ENCODE measurements at places on chromosomes 4 and X.

GRCh38 chr4:157514711-157515110, 294.2 kb downstream of the GRIA2 start:
- no peak for DNase-seq

DNA sequence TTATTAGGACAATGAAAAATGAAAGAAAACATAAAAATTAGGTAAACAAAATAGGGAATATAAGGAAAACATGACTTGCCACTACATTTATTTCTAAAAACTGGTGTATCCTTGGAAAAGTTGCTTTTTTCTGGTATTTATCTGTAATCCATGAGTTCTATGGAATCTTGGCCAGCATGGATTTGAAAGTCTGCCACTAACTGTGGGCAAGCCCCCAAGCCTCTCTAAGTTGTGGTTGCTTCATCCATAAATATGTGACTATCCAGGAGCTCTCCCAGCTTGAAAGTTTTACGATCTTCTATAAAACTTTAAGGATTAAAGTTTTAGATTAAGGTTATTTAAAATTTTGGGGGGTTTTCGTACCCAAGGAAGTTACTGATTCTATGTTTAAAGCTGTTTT, 21.8 kb downstream of the RPS6KA3 start:
- no peak for DNase-seq

DNA sequence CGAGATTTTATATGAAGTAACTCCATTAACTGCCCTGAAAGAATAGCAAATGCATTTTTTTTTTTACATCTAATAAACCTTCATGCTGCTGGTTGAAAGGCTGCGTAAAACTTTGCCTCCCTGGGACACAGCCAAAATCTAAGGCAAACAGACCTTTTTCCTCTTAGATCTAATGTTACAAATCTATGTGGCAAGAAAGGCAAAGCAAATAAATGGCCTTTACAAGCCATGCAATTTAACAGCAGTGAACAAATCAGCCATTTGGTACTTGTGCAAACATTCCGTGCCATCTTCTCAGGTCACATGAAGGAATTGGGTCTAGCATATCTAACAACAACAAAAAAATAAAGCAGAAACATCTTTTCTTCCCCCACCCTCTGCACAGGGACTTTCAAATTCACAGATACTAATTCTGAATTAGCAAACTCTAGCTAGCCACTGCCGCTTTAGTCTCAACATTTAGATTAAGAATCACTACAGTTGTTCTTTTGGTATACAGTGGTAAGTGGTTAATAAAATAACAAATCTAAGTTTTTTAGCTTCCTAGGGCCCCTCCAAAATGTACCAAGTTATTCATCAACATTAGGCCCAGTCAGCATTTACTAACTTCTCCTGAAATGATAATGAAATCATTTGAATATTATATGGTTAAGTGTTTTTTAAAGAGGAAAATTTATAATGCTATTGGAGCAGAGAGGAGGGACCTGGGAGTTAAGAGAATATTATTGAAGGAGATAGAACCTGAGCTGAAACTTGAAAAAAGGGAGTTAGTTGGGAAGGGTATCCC, 593.8 kb downstream of the SMARCA1 start:
- DNase-seq, result no peak

- DNase-seq, result no peak
Observed at GRCh38 chr4:7638984-7639789, 204.5 kb upstream of the PSAPL1 start.

DNA sequence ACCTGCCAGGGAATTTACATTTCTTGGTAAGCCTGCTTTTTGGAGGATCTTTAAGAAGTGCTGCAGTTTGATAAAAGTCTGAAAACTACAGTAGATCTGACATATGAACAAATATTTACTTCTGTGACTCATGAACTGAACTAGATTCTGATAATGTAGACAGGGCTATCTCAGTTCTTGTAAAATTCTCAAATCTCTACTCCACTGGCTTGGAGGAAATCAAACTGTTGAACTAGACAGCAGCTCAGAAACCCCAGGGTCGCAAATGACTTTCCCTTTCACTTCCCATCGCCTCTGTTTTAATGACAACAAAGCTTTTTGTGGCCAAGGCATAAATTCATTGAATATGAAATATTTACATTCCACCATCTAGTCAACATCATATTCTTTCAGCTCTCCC, 15.4 kb upstream of the OCIAD1 start:
- no peak for DNase-seq

- no peak for DNase-seq
Observed at GRCh38 chrX:20320461-20321159, 53.9 kb upstream of the RPS6KA3 start.

- no peak for DNase-seq
Observed at GRCh38 chr4:27276307-27277073, 415.8 kb downstream of the STIM2 start.

- no peak for DNase-seq
Observed at GRCh38 chrX:13797512-13797911, 19.4 kb downstream of the GPM6B start.

DNA sequence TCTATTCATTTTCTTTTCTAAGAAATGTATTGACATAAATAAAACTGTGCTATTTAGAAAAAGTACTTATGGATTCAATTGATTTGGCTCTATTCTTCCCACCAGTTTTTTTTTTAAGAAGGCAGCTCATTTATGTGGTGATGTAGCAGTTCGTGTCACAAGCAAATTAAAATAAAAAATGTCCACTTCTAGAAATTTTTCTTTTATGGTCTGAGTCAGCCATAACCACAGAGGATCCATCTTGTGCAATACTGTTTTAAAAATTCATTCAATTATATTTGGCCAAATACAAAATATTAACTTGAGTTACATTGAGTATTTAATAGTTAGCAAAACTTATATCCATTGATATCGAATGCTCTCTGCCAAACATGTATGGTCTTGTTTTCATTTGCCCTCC, 207.9 kb upstream of the FAT1 start:
- DNase-seq, result no peak

GRCh38 chrX:148593987-148594386, 93.6 kb downstream of the AFF2 start:
- DNase-seq, result no peak

- DNase-seq, result no peak
Observed at GRCh38 chr4:84031401-84031800, 467.7 kb downstream of the NKX6-1 start.

GRCh38 chrX:16914058-16914457, 32.4 kb upstream of the REPS2 start:
- no peak for DNase-seq

GRCh38 chrX:149313871-149314371, 191.2 kb downstream of the IDS start:
- no peak for DNase-seq

GRCh38 chrX:15931362-15931761, 76.7 kb upstream of the AP1S2 start:
- no peak for DNase-seq

- DNase-seq, result no peak
Observed at GRCh38 chr4:22686141-22686540, 6.6 kb upstream of the GBA3 start.

- no peak for DNase-seq
Observed at GRCh38 chr4:184588893-184589292, 60.4 kb downstream of the CASP3 start.

- no peak for DNase-seq
Observed at GRCh38 chr4:173519111-173520101, 10.6 kb downstream of the HAND2 start.

GRCh38 chr4:102037566-102037965, 247.0 kb downstream of the BANK1 start:
- DNase-seq, result no peak

- no peak for DNase-seq
Observed at GRCh38 chrX:84415140-84415539, 87.1 kb downstream of the HDX start.

- DNase-seq, result no peak
Observed at GRCh38 chrX:151695583-151696340, 504 bp downstream of the PRRG3 start.

- DNase-seq, result no peak
Observed at GRCh38 chr4:7554905-7555304, 120.2 kb upstream of the PSAPL1 start.

GRCh38 chrX:14616836-14617235, 87.5 kb downstream of the GLRA2 start:
- no peak for DNase-seq

GRCh38 chr4:3851881-3852280, 85.7 kb downstream of the ADRA2C start:
- no peak for DNase-seq

DNA sequence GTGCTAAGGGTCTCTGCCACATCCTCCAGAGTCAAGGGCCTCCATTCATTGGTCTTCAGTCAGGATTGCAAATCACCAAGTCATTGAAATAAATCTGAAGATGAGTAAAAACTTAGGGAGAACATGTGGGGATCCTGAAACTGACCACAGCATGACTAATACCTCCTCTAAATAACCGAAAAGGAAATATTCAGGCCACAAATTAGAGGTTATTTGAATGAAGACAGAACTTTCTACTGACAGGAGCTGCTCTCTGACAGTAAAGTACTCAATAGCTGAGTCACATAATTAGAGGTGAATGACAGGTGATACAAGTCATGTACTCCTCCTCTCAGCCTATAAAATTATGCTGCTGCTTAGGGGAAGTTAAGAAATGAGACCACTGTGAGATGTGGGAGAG, 240.2 kb upstream of the F9 start:
- no peak for DNase-seq

GRCh38 chr4:144366425-144366824, 225.9 kb upstream of the GYPA start:
- DNase-seq, result no peak

GRCh38 chrX:14351611-14352303, 177.6 kb upstream of the GLRA2 start:
- DNase-seq, result no peak

- no peak for DNase-seq
Observed at GRCh38 chr4:128390475-128390996, 102.9 kb upstream of the PGRMC2 start.

- DNase-seq, result no peak
Observed at GRCh38 chrX:133365871-133366611, 49.2 kb downstream of the GPC4 start.

- no peak for DNase-seq
Observed at GRCh38 chr4:86957215-86957614, 22.4 kb downstream of the AFF1 start.
